ENCODE measurements at places on chromosomes 4 and X. TPM values are rescaled to one million over a fixed set of nuclear protein-coding genes. Genes with fewer than 3 reads are reported as not detected.

DNA sequence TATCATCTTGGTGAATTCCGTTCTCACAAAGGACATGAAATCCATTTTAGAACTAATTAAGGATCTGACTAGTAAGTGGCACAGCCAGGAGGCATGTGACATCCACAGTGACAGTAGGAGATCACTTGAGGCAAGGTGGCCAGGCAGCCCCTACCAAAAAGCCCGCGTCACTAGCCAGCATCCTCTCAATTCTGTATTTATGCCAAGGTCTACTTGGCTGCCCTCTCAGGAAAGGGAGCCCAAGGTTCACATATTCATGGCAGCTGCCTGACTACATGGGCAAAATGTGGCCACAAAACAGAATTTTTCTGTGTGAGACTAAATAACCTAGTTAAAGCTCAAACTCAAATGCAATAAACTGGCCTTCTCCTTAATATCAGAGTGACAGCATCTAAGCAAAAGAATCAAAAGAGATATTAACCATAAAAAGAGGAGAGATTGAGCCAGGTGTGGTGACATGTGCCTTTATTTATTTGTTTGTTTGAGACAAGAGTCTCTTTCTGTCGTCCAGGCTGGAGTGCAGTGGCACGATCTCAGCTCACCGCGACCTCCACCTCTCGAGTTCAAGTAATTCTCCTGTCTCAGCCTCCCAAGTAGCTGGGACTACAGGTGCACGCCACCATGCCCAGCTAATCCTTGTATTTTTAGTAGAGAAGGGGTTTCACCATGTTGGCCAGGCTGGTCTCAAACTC lies 51.5 kb downstream of the SLC9A7 start:
- no peak for DNase-seq

GRCh38 chr4:110003401-110004187 lies 90.9 kb downstream of the EGF start:
- peak; percentile 6 for DNase-seq

GRCh38 chr4:180828455-180829018 lies 1414.7 kb upstream of the TENM3 start:
- DNase-seq, result peak; percentile 48

GRCh38 chr4:53089936-53090729 lies 228.0 kb downstream of the RASL11B start:
- no peak for DNase-seq

DNA sequence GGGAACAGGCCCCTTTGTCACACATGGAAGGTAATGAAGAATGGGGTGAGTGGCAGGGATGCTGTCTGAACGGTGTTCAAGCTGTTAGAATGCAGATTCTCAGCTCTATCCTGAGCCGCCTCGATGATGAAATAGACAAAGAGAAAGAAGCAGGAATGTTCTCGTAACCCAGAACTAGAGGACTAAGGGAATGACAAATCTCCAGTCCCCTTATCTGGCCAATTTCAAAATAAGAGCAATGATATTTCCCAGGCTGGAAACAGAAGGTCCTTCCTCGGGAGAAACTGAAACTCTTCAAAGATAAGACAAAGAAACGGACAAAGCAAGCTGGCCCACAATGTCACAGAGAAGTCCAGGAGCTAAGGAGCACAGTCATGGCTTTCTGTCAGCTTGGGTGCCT lies 29.5 kb upstream of the MTNR1A start:
- no peak for DNase-seq

DNA sequence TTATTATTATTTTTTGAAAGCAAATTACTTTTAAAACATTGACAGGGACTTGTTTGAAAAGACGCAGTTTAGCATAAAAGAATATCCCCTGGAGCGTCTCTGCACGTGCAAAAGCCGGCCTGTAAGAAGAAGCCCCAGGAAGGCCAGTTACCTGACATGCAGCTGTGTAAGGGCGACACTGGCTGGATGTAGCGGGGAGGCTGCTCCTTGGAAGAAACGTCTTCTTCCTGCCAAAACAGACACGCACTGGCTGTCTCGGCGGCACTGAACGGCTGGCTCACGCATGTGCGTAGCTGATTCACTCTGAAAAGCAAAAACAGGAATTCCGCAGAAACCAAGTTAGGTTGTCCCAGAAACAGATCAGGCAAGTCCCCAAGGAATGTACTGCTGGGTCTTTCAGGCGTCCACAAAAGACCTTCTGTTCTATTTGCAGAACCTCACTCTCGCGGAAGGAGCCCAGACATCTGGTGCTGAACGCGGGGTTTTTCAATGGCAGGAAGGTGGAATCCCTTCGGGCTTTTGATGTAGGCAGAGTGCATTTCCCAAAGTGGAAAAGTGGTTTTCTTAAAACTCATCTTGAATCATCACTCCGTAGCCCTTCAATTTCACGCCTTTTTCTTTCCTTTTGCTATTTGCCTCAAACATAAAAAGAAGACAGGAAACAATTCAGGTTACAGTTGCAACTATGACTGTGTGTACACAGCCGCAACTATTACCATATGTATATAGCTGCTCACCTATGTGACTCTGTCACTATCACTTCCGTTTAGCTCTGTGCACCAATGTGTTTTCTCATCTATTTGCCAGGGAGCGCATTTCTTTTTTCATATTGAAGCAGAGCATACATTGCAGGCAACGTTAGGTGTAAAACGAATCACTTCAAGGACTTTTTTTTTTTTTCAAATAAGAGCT lies 38.1 kb upstream of the ARSH start:
- DNase-seq, result peak; percentile 70

DNA sequence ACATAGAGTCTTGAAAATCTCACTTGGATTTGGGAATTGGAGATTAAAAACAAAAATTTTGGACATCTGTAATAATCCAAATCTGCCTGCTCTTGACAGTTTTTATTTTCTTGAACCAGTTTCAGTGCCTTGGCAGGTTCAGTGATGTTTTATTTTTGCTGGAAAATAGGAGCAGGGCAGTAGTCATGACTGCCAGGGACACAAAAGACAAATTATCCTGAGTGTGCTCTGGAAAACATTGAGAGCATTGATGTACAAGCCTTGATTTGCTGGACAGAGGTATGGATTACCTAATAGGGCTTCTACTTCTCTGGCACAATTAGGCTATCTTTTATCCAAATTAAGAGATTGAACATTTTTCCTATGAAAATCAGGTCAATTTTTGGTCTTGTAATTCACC lies 123.4 kb upstream of the SFRP2 start:
- DNase-seq, result no peak

- no peak for DNase-seq
Observed at GRCh38 chrX:106243376-106243775, 75.3 kb downstream of the PWWP3B start.

- DNase-seq, result peak; percentile 46
Observed at GRCh38 chr4:766152-766515, 59.8 kb downstream of the CPLX1 start.

GRCh38 chrX:14380044-14380443 lies 149.3 kb upstream of the GLRA2 start:
- no peak for DNase-seq

GRCh38 chr4:169620880-169621248 lies 486 bp downstream of the CLCN3 start:
- DNase-seq, result no peak

DNA sequence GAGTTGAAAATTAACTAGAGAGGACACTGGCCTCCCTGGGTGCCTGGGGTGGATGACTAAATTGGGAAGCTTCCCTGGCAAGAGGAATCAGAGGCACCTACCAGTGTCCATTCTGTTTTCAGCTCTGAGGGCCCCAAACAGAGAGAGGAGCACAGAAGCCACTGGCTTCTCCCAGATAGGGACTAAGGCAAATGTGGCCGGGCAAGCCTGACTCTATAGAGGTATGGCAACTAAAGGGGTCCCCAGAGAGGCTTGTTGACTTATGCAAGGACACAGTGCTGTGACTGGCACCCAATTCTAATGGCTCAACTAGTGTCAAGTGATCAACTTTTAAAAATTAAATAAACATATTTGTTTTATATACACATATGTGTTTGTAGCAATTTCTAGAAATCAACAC lies 17.2 kb downstream of the TRPC3 start:
- no peak for DNase-seq

DNA sequence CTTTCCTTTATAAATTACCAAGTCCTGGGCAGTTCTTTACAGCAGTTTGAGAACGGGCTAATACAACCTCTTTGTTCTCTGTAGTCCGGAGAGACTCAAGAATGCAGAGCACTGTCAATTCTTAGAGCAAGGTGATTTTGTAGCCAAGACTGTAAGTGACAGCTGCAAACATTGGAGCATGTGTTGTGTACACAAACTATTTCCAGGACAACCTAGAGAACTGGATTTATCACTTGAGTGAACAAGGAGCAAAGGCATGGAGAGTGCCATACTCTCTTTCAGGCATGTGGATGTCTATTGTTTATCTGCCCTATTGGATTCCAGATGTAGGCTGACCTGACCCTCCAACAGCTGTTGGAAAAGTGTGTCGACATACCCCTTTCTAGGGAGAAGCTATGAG lies 153.9 kb downstream of the SPANXN3 start:
- DNase-seq, result no peak

DNA sequence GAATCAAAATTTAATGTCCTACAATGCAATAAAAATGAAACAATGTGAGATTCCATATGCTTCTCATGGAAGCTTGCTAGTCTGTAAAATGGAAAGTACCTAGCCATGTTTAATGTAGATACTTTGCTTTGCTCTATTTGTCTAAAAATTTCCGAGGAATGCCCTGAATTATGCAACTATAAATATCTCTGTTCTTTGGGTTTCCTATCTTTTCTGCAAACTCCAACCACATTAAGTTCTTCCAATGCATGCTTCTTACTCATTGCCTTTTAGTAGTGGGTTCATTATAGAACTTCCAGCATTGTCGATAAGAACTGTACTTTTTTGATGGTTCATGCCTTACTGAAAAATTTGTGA lies 178.3 kb downstream of the RASL11B start:
- peak; percentile 40 for DNase-seq

DNA sequence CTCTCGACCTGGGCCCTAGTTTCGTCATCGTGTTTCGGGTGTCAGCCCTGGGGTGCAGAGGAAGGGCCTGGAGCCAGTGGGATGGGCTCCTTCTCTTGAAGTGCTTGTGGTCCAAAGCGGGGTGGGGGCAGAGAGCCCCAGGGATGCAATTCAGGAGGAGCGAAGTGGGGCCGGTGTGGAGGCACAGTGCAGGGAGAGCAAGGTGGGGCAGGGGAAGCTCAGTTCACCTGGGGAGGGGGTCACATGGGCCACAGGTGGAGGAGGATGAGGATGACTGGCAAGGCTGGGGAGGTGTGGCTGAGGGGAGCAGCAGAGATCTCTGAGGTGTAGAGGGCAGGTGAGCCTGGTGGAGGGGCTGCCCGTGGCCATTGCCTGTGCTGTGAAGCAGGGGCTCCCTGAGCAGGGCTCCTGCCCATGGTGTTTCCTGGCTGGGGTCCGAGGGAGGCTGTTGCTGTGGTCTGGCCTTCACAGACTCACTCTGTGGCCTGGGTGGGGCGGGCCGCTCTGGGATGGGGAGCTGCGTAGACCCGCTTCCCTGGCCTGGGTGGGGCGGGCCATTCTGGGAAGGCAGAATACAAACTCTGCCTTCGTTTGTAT lies 6.9 kb downstream of the SORCS2 start:
- no peak for DNase-seq

- DNase-seq, result no peak
Observed at GRCh38 chr4:112451831-112452230, 64.1 kb downstream of the NEUROG2 start.

DNA sequence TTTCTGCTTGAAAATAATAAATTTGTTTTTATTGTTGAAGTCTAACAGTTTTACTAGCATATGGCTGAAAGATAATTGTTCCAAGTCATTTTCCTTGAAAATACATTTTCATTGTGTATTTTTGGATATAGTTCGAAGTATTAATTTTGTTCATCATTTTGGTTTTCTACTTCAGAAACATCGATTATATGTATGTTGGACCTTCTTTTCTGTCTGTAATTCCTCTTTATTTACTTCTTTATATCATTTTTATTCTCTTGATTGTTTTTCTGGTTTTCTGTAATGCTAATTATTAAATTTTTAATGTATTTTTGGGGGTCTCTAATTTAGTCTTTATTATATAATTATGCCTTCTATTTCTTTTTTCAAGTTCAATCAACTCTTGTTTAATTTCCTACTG lies 407.1 kb upstream of the FRG1 start:
- no peak for DNase-seq

- no peak for DNase-seq
Observed at GRCh38 chr4:19721587-19721986, 530.1 kb upstream of the SLIT2 start.

DNA sequence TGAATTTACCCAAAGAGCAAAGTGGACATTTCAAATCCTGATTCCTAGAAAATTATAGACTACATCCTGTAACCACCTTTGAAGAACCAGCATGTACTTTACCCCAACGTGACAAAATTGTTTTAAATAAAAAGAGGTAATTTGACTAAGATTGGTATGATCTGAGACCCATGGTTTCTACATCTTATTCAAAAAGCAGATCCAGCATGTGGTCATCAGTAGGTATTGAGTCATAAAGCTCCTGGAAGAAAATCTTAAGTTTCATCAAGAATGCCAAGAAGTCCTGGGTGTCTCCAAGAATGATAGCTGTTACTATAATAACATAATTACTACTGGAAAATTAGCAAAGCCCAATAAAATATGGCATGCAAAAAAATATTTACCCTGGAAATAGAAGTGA lies 61.8 kb downstream of the NFKB1 start:
- no peak for DNase-seq

GRCh38 chr4:186676531-186677161 lies 47.0 kb downstream of the FAT1 start:
- DNase-seq, result peak; percentile 97

DNA sequence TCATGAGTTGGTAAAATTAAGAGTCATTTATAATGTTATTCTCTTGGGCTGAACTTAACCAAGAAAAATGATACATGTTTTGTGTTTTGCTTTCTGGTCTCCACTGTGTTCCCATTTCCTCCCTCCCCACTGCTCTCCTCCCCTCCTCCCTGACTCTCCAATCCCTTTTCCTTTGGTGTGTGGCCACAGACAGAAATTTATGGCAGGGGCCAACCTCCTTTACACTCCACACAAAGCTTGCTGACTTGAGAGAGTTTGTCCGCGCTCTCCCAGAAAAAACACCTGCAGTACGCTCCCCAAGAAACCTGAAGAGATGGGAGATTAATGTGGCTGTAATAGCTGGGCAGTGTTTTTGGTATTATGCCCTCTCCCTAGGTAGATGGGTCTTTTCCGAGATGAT lies 88.9 kb downstream of the ALPK1 start:
- no peak for DNase-seq

DNA sequence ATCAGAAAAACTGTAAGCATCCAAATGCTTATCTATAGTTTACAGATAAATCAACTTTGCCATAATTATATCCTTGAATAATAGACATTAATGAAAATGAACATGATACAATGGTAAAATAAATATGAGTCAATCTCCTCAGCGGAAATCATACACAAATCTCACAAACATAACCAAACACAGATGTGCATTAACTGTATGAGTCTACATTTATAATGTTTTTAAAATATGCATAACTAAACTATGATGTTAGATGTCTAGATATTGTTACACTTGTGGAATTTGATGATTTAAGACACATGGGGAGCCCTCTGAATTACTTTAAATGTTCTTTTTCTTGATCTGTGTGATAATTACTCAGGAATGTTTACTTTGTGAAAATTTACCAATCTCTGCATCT lies 951.2 kb downstream of the TECRL start:
- DNase-seq, result no peak

The SCD5 gene
- 61.7 TPM for total RNA-seq

The GAB3 gene
- 1.7 TPM for total RNA-seq

The MSANTD1 gene
- total RNA-seq, result 1.4 TPM

The NWD2 gene
- total RNA-seq, result not detected

The IL21 gene
- total RNA-seq, result not detected
